Keratinocyte (primary cell): ENCODE measurements at places on chromosomes 11 and 22.

DNA sequence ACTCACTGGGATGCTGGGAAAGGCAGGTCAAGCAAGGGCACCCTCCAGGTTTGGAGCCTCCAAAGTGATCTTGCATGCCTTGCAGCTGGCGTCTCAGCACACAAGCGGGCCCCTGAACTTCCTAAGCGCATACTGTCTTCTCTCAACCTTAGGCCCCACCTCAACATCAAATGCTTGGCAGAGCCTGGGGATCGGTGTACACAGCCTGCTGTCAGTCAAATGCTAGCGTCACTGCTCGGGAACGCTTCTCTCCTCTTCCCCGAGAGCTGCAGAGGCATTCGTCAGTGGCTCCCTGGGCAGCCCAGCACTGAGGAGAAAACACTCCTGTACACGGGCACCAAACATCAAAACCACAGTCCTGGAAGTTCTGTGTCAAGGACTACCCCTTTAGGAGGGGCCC lies 124.9 kb downstream of the C11orf58 start:
- H3K27ac ChIP-seq: no peak overlapping the region
- H3K4me1 ChIP-seq: no peaks in the 10 kb centered on the region
- H3K27me3 ChIP-seq: no peaks in the 10 kb centered on the region
- DNase-seq: no peak

GRCh38 chr11:64770120-64770519 lies 8.2 kb downstream of the SF1 start:
- DNase-seq: no peak
- H3K36me3 ChIP-seq: peaks cover 71% of the 10 kb centered on the region
- no peak overlapping the region for H3K4me3 ChIP-seq
- H3K4me1 ChIP-seq: no peaks in the 10 kb centered on the region
- no peak overlapping the region for H3K27ac ChIP-seq

DNA sequence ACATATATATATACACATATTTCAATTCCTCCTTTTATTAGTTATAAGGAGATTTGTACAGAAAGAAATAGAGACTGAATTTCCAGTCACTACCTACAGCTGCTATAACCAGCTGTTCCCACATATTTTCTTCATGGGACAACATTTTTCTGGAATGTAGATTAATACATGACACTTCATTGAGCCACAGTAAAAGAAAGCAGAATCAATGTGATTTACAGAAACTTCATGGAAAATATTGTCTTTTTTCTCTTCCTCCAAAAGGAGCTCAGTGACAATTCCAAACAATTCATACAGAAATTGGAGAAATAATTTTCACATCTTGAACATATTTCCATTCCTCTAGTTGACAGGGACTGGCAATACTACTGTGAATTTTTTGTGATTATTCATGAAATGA lies 249.2 kb downstream of the DLG2 start:
- H3K36me3 ChIP-seq: no peaks in the 10 kb centered on the region
- H3K27ac ChIP-seq: no peak overlapping the region
- H3K4me3 ChIP-seq: no peak overlapping the region
- DNase-seq: no peak
- H3K27me3 ChIP-seq: no peaks in the 10 kb centered on the region

DNA sequence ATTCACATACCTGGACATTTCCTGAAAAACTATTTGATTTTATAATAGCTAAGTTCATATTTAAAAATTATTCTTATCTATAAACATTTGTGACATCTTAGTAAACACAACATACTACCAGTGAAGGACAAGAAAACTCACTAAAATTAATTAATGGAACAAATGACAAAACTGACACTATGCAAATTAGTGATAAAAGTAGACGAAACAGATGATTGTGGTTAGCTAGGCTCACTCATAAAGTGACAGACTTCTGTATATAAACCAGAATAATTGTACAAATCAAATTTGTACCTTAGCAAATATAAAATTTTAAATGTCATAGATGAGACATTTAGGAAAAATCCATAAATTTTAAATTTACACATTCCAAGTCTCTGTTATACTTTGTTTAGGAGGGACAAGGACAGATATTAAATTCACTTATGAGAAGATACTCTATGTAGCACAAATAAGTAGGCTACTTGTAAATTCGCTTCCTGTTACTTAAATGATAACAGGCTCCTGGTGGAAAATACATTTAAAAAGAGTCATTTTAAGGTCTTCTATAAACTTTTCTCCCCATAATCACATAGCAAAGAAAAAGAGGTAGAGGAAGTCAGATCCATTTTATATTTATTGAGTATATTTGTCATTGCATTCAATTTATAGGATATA lies 81.2 kb downstream of the KIF18A start:
- no peaks in the 10 kb centered on the region for H3K27me3 ChIP-seq
- DNase-seq: no peak
- no peak overlapping the region for H3K4me3 ChIP-seq

- peak overlapping the region; percentile 10 for H3K27ac ChIP-seq
- H3K27me3 ChIP-seq: no peaks in the 10 kb centered on the region
- peak; percentile 59 for DNase-seq
- H3K4me3 ChIP-seq: no peak overlapping the region
Measured at GRCh38 chr11:120316880-120317688, 8.0 kb upstream of the TLCD5 start.

DNA sequence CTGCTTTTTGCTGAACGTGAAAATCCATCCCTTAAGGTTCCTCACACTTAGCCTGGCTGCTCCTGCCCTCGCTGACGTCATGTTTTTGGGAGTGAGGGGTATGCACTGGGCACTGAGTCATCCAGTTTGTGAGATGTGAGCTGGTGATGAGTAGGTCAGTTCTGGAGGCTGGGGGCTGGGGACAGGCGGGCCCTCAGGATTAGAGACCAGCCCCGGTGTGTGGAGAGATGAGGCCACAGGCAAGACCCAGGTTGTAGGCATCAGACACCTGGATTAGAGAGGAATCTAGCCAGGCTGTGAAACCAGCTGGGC lies 9.2 kb downstream of the KCNC1 start:
- H3K4me1 ChIP-seq: no peaks in the 10 kb centered on the region
- no peak overlapping the region for H3K27ac ChIP-seq
- DNase-seq: no peak
- no peak overlapping the region for H3K4me3 ChIP-seq

DNA sequence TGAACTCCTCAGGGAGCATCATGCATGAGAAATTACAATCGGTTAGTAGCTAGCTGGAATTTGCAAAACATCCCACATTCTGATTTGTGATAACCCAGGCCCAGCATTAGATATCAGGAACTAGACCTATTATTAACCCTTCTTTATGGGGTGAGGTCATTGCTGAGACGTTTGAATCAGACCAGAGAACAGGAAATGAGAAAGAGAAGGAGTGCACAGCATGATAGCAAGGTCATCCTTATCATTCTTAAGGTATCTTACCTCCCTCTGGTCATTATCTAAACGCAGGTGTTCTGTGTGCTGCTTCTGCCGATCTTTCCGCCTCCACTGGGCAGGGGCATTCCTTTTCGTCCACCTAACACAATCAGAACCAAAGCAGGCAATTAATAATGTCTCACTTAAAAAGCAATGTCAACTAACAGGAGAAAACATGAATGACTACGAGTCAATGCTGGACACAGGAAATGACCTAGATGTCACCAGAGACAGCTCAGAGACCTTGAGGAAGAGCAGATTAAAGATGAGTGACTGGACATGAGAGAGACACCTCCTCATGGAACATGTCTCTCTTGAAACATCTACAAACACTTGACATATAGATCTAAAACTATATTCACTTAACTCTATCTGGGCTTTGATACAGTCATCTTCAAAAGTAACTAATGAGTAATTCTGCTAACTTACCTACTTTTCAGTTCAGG lies 78.3 kb upstream of the SCUBE2 start:
- peaks cover 8% of the 10 kb centered on the region for H3K36me3 ChIP-seq
- no peak for DNase-seq
- H3K4me3 ChIP-seq: no peak overlapping the region

DNA sequence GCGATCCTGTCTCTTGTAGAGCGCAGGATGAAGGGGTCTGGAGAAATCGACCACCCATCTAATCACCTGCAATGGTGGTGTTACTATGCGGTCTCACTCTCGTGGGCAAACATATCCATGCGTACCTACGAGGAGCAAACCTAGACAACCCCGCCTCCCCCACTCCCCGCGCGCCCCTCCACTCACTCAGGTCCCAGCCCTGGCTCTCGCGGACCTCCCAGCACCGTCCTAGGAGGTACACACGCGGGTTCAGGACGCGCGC lies 887 bp downstream of the TRPC6 start:
- no peak overlapping the region for H3K27ac ChIP-seq
- no peaks in the 10 kb centered on the region for H3K36me3 ChIP-seq
- H3K27me3 ChIP-seq: peaks cover 21% of the 10 kb centered on the region
- peak overlapping the region; percentile 43 for H3K4me3 ChIP-seq
- DNase-seq: no peak
- peaks cover 5% of the 10 kb centered on the region for H3K4me1 ChIP-seq

DNA sequence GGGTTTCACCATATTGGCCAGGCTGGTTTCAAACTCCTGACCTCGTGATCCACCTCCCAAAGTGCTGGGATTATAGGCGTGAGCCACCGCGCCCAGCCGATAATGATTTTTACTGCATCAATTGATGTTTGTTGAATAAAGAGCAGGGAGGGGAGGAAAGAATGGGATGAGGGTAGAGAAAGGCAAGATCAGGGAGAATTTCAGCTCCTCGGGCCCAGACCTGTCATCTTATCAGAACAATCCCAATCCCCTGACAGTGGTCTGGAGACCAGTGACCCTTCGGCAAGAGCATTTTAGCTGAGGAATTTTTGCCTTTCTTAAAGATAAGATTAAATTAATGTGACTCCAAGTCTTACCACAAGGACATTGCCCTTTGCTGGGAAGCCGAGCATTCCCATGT lies 15.0 kb upstream of the ANO1 start:
- peaks cover 29% of the 10 kb centered on the region for H3K4me1 ChIP-seq
- H3K4me3 ChIP-seq: no peak overlapping the region
- no peaks in the 10 kb centered on the region for H3K27me3 ChIP-seq
- no peaks in the 10 kb centered on the region for H3K36me3 ChIP-seq
- no peak for DNase-seq
- peak overlapping the region; percentile 80 for H3K27ac ChIP-seq
